CD8-positive, alpha-beta T cell (primary cell): ENCODE measurements at places on chromosomes 3 and 15.

DNA sequence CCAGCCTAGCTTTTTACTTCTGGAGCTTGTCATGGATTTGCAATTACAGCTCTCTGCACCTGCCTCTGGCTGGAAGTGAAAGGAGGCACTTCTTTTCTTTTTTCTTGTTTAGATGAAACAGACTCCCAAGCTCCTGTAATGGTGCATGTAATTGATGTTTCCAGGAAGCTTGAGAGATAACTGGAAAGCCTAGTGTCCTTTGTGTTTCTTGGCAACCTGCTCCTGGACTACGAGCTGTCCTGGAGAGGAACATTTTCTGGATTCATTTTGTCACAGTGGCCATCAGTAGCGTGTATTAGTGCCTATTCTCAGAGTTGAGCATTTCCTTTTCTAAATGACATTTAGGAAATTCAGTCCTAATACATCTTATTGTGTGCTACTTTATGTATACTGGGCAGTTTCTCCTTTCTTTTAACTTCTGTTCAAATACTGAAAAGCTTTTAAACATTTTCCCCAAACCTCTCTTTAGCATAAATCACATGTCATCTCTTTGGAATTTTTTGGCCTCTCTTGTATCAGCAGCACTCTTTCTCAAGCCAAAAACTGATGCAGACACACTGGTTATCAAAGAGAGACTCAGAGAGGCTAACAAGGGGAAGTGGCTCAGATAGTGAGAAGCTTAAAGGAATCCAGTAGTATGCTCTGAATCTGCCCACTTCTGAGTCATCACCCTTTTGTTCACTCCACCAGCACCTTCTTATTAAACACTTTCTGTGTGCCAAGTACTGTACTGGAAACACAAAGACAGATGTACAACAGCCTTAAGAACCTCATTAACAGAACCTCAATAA lies 62.6 kb upstream of the SLC2A2 start:
- no peak for DNase-seq

- peak; percentile 93 for DNase-seq
Observed at GRCh38 chr3:39180546-39181346, 11.6 kb downstream of the XIRP1 start.

GRCh38 chr3:49133226-49133951 lies 539 bp upstream of the LAMB2 start:
- no peak for DNase-seq

GRCh38 chr3:184299488-184300377 lies 692 bp downstream of the PSMD2 start:
- no peak for DNase-seq

- no peak for DNase-seq
Observed at GRCh38 chr15:101359365-101359947, 64.4 kb upstream of the SNRPA1 start.

- no peak for DNase-seq
Observed at GRCh38 chr15:101024073-101024695, 105.0 kb downstream of the LRRK1 start.

DNA sequence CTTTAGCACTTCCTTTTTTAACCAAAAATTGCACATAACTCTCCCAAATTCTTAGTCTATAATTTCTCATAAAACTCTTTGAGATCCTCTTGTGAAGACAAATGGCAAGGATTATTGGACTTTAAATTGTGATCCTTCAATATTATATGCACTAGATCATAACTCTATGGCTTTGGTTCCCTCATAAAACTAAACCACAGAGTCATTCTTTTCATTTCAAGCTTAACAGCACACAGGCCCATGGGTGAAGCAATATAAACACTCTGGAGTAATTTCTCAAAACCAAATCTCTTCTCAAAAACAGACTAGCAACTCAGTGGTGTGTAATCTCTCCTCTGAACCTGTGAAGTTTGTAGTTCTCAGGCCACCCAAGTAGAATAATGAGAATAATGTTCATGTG lies 171.0 kb upstream of the NECTIN3 start:
- no peak for DNase-seq

GRCh38 chr3:186953011-186953487 lies 22.7 kb downstream of the ST6GAL1 start:
- DNase-seq, result no peak

- no peak for DNase-seq
Observed at GRCh38 chr15:90851940-90852339, 16.4 kb upstream of the FURIN start.

DNA sequence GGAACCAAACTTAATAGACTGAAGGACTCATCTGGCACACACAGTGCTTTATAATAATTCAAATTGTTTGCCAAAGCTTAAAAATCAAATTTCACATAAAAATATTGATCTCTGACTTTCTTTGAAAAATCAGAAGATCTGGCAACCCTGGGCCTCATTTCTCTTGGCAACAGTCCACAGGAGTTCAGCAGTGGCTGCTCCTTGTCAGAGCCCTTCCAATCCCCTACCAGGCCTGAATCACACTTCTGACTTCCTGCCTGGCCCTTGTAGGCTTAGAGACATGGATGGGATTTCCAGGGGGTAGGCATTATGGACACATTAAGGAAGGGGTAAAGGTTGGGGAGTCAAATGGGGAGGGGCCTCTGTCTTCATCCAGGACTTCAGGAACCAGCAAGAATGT lies 55.5 kb downstream of the PLS1 start:
- DNase-seq, result no peak

GRCh38 chr15:45943240-45943639 lies 308.4 kb downstream of the SQOR start:
- no peak for DNase-seq

DNA sequence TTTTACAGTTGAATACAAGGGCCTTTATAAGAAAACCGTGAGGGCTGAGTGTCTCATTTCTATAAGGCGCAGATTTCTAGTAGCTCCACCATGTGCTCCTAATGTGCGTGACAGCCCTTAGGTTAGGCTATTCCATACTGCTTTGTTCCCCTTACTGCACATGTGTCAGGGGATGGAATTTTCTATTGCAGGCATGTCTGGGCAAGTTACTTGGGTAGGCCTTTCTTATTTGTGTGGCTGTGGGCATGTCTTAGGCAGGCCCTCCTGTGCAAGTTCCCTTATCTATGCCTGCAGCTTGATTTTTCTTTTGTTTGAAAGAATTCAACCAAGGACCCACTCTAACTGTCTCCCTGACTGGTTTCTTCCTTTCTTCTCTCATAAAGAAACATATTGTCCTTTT lies 434.2 kb upstream of the CNTN3 start:
- no peak for DNase-seq

DNA sequence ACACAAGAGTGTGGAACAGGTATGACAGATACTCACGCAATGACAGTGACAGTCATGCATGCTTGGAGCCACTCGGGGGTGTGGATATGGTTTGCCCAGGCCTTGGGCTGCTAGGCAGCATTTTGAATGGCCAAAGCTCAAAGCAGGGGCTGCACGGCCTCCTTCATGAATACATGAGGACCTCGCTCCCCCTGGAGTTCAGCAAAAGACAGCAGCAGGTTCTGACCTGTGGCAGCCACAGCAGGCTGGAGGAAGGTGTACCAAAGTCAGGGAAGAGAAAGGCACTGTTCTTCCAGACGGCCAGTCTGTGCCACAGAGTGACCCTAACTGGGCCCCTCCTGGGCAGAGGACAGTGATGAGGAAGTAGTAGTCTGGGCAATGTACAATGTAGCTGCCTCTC lies 88.2 kb upstream of the C2CD4B start:
- DNase-seq, result no peak
